Left lobe of liver (tissue), 2 donors: ENCODE measurements at places on chromosomes 12 and 14. TPM values are rescaled to one million over a fixed set of nuclear protein-coding genes. Genes with fewer than 3 reads are reported as not detected.

- no peak for DNase-seq
Observed at GRCh38 chr12:28938581-28939235, 210.4 kb upstream of the FAR2 start.

GRCh38 chr12:43098071-43098470 lies 453.9 kb downstream of the ADAMTS20 start:
- no peak for DNase-seq

DNA sequence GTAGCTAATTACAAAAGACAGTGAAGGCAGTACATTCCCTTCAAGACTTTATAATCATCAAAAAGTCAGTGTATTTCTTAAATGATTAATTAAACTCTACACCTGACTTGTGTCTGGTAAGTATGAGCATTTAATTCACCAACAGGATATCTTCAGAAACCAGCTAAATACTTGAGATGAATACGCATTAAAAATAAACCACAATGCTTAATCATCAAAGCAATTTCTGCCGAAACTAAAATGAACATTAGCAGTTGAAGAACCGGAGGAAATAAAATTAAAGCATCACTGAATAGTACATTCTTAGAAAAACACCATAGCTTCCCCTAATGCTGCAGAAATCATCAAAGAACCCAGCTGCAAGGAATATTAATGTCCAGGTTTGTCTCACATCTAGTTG lies 32.7 kb downstream of the SLC25A21 start:
- DNase-seq = no peak

DNA sequence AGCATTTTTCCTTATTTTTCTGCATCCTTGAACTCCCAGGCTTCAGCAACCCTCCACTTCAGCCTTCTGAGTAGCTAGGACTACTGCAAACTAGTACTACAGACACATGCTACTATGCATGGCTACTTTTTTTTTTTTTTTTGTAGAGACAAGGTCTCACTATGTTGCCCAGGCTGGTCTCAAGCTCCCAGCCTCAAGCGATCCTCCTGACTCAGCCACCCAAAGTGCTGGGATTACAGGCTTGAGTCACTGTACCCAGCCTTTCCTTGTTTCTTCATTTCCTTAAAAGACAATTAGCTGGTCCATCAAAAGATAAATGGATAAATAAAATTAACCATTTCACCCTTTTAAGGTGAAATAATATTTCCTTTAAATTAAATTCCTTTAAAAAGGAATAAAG lies 205.8 kb downstream of the SPTSSA start:
- no peak for DNase-seq

The LRTM2 gene
- not detected for total RNA-seq

The BATF gene
- total RNA-seq = 1.4 TPM

The EAPP gene
- 15.5 TPM for total RNA-seq
